Esophagus squamous epithelium (tissue), 5 donors: ENCODE measurements at places on chromosomes 11 and 22.

GRCh38 chr22:46212195-46212594, 37.9 kb downstream of the CDPF1 start:
- no peak for DNase-seq

- no peak for DNase-seq
Measured at GRCh38 chr11:95524314-95525036, 265.1 kb downstream of the FAM76B start.

DNA sequence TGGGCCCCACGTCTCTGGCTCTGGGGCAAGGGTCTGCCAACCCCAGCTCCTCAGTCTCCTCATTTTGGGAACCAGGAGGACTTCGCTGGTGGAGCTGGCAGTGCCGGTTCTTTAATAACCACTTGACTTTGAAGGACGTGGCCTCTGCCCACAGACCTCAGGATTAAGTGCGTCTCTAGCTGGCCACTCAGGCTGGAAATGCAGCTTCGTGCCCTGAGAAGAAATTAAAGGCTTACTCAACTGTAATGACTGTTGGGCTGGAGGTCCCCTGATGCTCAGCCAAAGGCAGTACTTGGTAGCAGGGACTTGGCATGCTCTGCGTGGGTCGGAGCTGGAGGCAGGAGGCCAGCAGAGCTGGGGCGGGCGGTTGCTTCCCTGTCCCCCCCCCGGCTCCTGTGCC, 16.7 kb upstream of the PARVG start:
- no peak for DNase-seq

DNA sequence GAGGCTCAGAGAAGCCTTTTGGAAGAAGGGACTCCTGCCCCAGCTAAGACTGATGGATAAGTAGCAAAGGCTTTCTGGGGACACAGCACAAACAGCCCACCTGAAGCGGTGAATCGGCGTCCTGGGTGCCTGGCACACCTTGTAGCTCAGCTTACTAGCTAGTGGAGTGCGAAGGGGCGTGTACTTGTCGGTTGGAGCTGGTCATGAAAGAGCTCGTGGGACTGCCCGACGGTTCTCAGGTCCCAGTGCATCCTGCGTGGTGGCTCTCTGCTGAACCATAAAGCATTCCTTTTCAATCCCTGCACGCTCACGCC, 690 bp upstream of the UVRAG start:
- DNase-seq: peak; percentile 77

DNA sequence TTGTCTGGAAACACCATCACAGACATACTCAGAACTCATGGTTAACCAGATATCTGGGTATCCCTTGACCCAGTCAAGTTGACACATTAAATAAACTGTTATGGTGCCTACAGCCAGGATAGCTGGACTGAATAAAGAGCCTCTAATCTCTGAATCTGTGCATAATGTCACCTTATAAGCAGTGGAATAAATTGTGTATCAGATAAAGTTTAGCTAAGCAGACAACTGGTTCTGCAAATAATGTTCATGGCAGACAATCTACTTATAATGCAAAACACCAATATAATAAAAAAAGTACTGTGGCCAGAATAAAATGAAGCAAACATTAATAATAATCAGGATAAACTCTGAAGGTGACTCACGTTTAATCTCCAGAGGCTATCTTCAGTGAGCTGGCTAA, 628.5 kb upstream of the FAT3 start:
- no peak for DNase-seq

DNA sequence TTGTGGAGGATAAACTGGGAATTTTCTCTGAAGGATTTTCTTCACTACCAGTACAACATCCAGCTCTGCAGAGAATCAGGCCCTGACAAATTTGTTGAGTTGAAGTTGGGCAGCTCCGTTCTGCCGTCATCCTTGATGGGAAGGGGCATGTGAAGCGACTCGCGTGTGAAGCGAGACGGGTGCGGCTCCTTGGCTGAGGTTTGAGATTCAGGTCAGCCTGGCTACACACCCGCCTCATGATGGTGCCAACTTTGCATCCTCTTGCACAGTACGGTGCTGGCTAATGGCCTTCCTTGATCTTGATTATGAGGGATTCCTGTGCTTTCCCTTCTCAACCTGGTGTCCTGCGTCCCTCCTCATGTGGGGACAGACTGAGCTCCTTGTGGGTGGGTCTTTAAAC, 19.7 kb upstream of the CDC42EP2 start:
- DNase-seq: no peak

DNA sequence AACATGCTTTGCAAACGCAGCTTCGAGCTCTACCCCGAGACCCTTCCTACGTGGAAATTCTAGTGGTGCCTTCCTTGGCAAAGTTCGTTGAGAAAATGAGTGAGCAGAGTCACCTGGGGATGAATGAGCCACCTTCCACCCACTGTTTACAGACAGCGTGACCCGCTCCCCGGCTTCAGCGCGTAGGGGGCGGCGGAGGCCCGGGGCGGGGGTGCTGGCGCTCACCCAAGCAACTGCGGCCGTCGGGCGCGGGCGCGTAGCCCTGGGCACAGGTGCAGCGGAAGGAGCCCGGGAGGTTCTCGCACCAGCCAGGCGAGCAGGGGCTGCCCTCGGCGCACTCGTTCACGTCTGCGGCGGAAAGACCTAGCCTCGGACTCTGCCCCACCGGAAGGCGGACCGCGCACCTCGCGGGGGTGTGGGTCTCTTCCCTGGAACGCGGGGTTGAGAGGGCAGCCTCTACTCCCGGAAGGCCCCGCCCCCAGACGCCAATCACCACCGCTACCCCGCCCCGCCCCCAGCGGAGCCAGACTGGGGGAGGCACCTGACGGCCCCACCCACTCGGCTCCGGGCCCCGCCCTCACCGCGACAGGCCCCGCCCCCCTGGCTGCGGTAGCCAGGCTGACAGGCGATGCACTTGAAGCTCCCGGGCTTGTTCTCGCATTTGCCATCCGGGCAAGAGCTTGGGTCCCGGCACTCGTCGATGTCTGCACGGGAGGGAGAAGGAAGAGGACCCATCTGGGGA, 11.8 kb downstream of the LTBP3 start:
- DNase-seq: peak; percentile 73

DNA sequence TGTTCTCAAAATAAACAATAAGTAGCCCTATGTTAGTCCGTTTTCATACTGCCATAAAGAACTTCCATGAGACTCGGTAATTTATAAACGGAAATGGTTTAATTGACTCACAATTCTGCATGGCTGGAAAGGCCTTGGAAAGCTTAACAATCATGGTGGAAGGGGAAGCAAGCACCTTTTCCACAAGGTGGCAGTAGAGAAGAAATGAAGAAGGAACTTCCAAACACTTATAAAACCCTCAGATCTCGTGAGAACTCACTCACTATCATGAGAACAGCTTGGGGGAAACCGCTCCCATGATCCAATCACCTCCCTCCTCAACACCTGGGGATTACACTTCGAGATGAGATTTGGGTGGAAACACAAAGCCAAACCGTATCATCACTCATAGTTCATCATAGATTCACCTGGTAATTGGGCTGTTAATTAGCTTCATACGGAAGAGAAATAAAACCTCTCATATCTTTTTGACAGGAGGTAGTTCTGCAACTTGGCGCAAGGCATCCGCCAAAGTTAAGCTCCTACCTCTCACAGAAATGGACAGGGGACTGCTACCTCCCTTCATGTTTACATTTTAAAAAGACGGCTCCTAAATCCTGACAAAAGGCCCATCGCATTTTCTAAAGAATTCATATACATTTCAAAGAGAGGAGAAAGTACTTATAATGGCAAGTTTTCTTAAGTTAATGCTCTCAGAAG, 49.0 kb downstream of the MUC15 start:
- no peak for DNase-seq

- no peak for DNase-seq
Measured at GRCh38 chr11:2142300-2142759, 3.1 kb upstream of the IGF2 start.

GRCh38 chr11:75856912-75857311, 41.9 kb downstream of the UVRAG start:
- DNase-seq: no peak

- DNase-seq: no peak
Measured at GRCh38 chr22:22720201-22720723, 75.8 kb downstream of the GGTLC2 start.

DNA sequence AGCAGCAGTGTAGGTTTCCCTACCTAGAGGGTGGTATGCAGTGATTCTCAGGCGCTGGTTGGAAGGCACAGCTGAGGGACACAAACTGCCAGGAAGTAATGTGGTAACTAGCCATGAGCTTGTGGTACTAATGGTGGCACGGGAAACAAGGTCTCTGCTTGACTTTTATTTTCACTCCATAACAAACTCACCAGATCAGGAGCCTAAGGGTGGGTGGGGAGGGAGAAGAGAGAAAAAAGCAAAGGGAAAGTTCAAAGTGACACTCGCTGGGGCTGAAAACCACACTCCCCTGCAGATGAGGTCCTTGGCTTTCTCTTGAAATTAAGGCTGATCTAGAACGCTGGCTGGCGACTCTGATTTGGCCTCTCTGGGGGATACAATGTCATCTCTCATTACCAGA, 22.0 kb downstream of the TRAF6 start:
- DNase-seq: no peak

- no peak for DNase-seq
Measured at GRCh38 chr11:98365941-98366340, 654.8 kb upstream of the CNTN5 start.

DNA sequence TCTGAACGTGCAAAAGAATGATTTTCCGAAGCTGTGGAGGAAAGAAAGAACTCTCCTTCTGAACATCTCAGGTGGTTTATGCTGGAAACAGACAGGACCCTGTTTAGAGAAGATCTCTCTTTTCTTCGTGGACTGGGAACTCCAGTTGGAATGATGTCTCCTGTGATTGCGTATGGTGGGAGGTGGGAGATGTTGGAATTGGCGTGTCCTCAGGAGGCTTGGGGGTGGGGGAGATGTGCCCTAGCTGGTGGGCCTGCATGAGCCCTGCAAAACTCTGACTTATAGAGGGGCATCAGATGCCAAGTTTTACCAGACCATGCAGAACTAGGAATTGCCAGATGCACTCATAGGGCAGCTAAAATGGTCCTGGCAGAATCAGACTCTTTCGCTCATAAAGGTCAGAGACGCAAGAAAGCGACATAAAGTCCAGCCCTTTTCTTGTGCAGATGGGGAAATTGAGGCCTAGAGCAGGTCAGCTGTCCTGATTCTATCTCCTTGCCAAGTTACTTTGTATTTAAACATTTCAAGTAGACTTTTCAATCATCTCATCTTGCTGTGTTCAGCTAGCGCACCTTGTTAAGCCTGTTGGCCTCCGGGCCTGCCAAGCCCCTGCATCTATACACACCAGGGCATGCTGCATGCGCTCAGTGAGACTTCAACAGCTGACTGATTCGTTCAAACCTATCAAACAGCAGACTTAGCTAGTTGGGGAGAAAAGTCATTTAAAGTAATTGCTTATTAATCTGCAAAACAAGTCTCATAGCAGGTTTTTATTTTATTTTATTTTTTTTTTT, 34.2 kb upstream of the EHF start:
- no peak for DNase-seq

GRCh38 chr11:35058669-35059434, 80.1 kb upstream of the CD44 start:
- DNase-seq: no peak
